ENCODE measurements at places on chromosomes 6 and 20.

DNA sequence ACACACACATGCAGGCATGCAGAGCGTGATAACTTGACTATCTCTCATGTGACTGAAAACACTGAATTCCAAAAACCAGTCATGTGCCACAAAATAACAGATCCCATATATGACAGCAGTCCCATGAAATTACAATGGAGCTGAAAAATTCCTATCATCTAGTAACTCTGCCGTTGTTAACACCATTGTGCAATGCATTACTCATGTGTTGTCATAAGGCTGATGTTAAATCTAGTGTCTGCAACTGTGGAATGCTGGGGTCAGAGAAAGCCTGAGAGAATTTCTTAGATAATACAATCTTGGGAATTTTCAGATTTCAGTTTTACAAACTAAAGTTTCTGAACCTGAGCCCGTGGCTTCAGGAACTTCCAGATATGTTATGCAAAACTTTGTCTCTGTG, 70.2 kb downstream of the LYRM4 start:
- DNase-seq: no peak

GRCh38 chr6:5086294-5086890, 1.3 kb downstream of the PPP1R3G start:
- peak; percentile 44 for DNase-seq

DNA sequence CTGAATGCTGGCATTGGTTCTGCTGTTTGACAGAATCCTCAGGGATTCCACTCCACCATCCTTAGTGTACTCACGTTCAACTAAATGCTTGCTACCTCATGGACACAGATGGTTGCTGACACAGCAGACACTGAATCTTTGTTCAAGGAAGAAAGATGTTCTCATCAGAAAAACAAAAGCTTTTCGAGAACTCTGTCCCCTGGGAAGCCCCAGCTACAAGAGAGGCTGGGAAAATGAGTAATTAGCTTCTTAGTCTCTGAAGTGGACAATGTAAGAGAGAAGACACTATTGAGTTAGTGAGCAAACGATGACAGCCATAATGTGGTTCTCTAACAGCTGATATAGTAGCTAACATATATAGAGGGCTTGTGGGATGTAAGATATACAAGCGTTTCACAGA, 30.9 kb upstream of the ENPP5 start:
- DNase-seq: no peak

DNA sequence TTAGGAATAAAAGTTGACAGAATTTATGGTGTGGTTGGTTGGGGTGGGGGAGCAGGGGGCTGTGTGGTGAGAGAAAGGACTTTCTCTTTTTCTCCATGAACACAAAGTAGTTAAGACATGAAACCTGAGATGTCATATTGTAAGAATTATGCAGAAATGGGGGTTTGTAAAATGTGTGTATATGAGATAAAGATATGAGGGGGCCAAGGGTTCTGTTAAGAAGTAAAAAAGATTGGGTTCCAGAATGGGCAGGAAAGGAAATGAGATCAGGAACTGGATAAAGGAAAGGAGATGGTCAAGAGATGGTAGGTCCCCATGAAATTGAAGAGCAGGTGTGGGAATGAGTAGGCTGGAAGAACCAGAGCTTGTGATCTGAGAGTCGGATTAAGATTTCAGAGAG, 9.7 kb downstream of the RNF146 start:
- DNase-seq: no peak

DNA sequence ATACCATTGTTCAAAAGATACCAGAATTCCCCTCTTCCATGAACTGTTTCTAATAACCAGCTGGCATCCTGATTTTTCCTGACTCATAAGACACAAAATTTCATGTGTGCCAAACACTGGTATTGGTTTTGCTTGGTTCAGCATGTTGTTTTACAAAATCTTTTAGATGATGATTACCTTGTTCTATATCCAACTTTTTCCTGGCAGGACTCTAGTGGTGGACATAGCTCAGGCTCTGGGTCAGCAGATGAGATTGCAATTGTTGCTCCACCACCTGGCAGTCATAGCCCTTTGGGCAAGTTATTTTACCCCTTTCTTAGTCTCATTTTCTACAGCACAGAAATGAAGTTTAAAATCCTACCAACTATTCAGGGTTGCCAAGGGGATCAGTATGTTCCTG, 6.2 kb downstream of the TRIM38 start:
- no peak for DNase-seq

- no peak for DNase-seq
Measured at GRCh38 chr6:40909811-40910210, 129.2 kb downstream of the UNC5CL start.

DNA sequence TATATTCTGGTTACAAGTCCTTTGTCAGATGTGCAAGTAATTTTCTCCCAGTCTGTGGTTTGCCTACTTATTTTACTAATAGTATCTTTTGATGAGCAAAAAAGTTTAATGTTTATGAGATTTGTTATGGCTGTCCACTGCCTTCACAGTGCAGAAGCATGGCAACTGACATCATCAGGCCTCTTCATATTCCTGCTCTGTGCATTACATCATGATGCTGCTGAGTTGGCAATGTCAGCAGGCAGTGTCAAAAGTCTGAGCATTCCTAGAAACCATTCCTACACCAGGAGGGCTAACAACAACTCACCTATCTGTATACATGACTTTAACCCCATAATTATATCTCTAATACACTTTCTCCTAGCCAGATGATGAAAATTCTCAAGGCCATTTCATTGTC, 10.8 kb upstream of the OR2B2 start:
- no peak for DNase-seq

DNA sequence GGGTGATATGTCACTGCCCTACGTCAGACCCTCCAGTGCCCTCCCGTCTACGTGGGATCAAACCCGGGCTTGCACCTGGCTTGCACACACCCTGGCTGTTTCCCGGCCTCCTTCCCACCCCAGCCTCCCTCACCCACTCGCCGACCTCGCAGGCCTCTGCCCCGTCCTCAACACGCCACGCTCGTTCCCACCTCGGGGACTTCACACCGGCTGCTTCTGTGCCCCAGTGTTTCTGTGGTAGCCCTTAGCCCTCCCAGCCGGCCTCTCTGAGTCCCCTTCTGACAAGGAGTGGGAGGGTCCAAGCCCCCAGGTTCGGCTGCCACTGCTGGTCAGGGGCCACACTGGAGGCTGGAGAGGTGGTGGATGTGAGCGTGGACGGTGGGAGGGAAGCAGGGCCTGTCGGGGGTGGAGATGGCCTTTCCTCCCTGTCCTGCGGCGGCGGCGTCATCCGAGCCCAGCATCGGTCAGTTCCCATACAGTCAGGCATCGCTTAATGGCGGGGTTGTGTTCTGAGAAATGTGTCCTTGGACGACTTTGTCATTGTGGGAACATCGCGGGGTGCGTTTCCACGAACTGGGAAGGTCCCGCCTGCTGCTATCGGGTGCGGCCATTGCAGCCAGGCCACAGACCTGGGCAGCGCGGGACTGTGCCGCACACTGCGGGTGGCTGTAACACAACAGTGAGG, 11.4 kb upstream of the KIF25 start:
- no peak for DNase-seq

GRCh38 chr6:49384904-49385303, 78.1 kb downstream of the MMUT start:
- no peak for DNase-seq

GRCh38 chr6:16595514-16596120, 165.6 kb downstream of the ATXN1 start:
- no peak for DNase-seq

- peak; percentile 78 for DNase-seq
Measured at GRCh38 chr6:106084106-106084988, 1.8 kb upstream of the PRDM1 start.

DNA sequence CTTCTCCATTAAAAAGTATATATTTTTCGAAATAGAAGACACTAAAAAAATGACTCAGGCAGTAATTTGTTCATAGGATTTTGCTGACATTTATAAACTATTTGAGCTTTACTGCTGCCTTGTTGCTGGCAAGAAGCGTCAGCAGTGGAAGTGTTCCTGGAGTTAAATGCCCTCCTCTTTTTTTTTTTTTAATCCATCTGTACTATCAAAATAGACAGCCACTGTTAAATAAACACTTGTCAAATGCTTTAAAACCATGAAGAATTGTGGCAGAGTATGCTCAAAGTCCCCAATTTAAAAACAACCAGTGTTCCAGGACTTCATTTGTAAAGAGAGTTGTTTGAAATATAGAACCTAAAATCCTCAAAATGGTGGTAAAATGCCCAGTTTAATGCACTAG, 253.8 kb downstream of the NKAIN2 start:
- no peak for DNase-seq

- DNase-seq: no peak
Measured at GRCh38 chr20:13676682-13677081, 38.0 kb upstream of the TASP1 start.

- peak; percentile 10 for DNase-seq
Measured at GRCh38 chr20:8213831-8214587, 81.9 kb downstream of the PLCB1 start.

GRCh38 chr6:149433881-149434280, 33.8 kb downstream of the SUMO4 start:
- no peak for DNase-seq

GRCh38 chr6:167576828-167577503, 249.7 kb upstream of the AFDN start:
- no peak for DNase-seq

DNA sequence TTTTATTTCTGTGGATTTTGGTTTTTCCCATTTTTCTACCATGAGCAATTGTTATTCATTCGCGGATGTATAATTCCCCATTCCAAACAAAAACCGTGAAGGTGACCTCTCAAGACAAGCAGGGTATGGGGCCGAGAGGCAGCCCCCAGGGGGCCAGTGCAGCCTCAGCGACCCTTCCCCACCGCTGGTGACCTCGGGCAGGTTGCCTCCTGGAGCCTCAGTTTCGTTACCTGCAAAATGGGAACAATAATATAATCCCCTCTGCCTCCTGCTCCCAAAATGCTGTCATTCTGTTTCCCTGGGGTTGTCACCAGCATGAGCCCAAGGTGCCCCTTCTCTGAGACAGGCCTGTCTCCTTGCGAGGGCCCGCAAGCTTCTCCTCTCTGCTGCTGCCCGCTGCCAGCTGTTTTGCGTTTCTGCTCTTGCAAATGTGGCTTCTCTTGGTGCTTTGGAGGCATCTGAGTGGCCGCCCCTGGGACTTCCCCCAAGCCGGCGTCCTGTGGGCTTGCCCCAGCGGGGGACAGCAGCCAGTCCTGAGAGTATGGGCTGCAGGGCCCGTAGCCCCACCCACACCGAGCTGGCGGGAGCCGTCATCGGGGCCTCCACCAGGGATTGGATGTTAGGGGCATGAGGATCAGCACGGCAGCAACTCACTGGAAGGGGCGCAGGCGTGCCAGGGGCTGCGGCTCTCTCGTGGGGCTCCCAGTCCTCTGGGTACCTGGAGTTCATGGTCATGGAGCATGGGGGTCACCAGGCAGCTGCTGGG, 161.9 kb downstream of the TAF4 start:
- no peak for DNase-seq

- no peak for DNase-seq
Measured at GRCh38 chr20:50628332-50628731, 63.0 kb downstream of the RIPOR3 start.

Measured in B cell (primary cell).